ENCODE measurements at places on chromosomes 4 and X. TPM values are rescaled to one million over a fixed set of nuclear protein-coding genes. Genes with fewer than 3 reads are reported as not detected.

GRCh38 chrX:51598899-51599298 lies 19.8 kb downstream of the CENPVL3 start:
- no peak for DNase-seq

DNA sequence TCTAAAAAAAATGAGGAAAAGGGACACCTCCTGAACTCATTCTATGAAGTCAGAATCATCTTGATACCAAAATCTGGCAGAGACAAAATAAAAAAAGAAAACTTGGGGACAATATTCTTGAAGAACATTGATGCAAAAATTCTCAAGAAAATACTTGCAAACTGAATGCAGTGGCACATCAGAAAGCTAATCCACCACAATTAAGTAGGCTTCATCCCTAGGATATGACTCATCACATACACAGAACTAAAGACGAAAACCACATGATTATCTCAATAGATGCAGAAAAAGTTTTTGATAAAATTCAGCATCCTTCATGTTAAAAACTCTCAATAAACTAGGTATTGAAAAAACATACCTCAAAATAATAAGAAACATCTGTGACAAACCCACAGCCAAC lies 98.3 kb downstream of the FAM47B start:
- DNase-seq, result no peak

DNA sequence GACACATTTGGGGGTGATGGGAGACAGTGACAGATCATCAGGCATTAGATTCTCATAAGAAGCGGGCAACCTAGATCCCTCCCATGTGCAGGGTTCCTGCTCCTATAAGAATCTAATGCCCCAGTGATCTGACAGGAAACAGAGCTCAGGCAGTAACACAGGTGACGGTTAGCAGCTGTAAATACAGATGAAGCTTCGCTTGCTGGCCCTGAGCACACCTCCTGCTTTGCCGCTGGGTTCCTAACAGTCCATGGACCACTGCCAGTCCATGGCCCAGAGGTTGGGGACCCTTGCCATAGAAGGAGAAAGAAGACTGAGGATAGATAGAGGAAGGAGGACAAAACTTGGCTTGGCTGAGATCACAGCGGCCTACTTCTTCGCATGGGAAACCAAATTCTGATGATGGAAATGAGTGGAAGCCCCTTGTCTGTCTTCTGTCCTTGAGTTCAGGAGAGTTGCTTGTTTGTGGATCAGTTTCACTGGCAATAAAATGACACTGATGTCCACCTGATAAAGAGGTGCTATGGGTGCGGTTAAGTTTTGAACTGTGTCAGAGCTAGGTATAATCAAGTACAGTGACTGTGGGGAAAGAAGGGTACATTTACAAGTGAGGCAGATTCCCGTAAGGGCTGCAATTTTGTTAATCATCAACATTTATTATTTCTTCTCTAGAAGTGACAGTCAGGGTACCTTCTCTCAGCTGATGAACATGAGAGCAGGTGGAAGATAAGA lies 1.7 kb upstream of the TIFA start:
- DNase-seq, result peak; percentile 26

DNA sequence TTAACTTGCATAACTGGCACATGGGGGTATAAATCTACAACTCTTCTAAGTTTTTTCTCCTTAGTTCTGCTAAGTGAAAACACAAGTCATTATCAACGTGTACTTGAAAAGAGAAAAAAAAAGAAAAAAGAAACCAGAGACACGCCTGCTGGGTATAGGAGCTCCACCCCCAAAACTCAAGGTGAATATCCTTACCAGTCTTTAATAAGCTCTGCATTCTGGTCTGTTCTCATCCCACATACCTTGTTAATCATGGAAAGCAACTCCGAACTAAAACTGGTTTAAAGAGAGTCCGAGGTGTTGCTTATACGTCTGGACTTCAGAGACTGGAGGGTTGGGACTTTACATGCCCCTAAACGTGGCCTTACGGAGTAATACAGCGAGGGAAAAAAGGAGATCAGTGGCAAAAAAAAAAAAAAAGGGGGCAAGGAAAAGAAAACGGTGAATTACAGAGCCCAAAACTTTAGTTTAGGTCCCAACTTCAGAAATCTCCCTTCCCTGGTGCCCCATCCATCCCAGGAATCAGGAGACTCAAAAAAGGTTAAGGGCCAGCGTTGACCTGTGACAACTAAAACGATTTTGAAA lies 1.0 kb downstream of the PGRMC2 start:
- peak; percentile 32 for DNase-seq

DNA sequence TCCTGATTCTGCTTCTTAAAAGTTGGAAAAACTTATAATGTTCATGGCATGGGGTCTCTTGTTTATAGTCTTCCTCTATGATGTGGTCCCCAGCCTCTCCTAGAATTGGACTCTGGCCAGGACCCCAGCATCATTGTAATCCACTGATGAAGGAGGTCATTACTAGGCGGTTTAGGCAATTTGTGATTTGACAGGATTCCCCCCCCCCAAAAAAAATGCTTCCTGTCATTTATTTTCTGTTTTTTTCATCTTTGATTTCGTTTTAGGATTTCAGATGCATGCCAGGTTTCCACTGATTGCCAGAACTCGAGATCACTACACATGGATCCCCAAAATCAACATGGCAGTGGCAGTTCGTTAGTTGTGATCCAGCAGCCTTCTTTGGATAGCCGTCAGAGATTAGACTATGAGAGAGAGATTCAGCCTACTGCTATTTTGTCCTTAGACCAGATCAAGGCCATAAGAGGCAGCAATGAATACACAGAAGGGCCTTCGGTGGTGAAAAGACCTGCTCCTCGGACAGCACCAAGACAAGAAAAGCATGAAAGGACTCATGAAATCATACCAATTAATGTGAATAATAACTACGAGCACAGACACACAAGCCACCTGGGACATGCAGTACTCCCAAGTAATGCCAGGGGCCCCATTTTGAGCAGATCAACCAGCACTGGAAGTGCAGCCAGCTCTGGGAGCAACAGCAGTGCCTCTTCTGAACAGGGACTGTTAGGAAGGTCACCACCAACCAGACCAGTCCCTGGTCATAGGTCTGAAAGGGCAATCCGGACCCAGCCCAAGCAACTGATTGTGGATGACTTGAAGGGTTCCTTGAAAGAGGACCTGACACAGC lies 4.9 kb downstream of the SPRY1 start:
- no peak for DNase-seq

GRCh38 chr4:7197910-7198309 lies 5.6 kb downstream of the SORCS2 start:
- DNase-seq, result no peak

DNA sequence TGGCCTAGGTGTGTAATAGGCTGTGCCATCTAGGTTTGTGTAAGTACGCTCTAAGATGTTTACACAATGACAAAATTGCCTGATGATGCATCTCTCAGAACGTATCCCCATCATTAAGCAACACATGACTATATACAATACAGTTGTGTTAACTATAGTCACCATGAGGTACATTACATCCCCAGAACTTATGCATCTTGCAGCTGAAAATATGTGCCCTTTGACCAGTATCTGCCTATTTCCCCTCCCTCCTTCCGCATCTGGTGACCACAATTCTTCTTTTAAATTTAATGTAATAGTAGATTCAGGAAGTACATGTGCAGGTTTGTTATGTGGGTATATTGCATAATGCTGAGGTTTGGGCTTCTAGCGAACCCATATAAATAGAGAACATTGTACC lies 239.8 kb upstream of the IL1RAPL1 start:
- DNase-seq, result no peak

Gene TCEAL2
- total RNA-seq, result not detected
